Mammary epithelial cell (primary cell): ENCODE measurements at places on chromosomes 13 and 19. TPM values are rescaled to one million over a fixed set of nuclear protein-coding genes. Genes with fewer than 3 reads are reported as not detected.
A peak's percentile ranks its signal among the peaks of the same experiment; 100 is the strongest.

The ZIC2 gene
- total RNA-seq = 2.6 and 3.0 TPM in 2 replicates

The SERTAD3 gene
- total RNA-seq = 34.3 TPM

The RCBTB2 gene
- total RNA-seq = 12.0 TPM

The LILRA1 gene
- total RNA-seq = not detected

The KCNRG gene
- 1.7 TPM for total RNA-seq

The ZNF667 gene
- total RNA-seq = 8.1 and 11.8 TPM in 2 replicates

The GPR4 gene
- not detected in 2 replicates for total RNA-seq

GRCh38 chr19:51480590-51480989 lies 2.3 kb downstream of the CEACAM18 start:
- DNase-seq = no peak

DNA sequence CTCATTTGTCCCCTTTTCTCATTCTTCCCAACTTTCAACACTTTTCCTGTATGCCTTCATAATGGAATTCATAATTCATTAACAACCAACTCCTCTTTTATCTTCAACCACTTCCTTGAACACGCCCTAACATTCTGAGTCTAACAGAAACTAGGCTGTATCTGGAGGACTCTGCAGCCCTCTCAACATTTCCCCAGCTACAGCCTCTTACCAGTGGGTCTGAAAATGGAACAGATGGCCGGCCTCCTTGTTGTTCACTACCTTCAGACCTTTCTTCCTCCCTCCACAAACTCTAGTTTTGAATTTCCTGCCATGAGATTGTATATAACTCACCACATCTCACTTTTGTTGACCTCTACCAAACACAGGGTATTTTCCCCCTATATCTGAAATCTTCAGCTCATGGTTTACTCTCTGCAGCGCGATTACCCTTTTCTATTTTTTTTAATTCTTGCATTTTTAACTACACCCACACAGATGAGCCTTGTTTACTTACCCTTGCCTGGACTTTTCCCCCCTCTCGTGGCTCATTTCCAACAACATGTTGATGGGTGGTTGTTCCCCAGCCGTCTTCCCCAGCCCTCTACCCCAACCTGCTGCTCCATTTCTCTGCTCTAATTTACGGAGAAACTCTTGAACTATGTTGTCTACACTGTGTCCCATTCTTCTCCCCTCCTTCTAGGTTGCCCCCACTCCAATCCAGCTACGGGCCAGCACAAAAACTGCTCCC lies 846 bp downstream of the ZNF790 start:
- peak; percentile 1 for DNase-seq

DNA sequence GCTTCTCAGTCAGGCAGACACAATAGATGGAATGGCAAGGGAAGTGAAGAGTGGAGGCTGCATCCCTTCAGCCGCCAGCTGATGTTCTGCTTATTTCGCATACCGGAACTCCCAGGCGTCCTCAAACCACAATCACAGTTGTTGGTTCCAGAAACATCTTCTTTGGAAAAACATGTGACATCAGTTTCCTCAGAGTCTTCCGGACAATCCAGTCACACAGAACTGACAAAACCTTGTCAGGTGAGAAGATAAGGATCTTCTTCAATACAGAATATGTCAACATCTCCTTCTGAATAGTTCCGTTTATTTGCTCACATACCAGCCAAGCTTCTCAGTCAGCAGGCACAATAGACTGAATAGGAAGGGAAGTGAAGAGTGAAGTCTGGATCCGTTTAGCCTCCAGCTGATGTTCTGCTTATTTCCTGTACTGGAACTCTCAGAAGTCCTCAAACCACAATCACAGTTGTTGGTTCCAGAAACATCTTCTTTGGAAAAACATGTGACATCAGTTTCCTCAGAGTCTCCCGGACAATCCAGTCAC lies 45.1 kb upstream of the CEACAM21 start:
- DNase-seq = no peak

GRCh38 chr19:29591670-29592069 lies 14.4 kb upstream of the POP4 start:
- DNase-seq = no peak

GRCh38 chr13:27201661-27202060 lies 30.1 kb upstream of the USP12 start:
- no peak for DNase-seq

- no peak for DNase-seq
Observed at GRCh38 chr13:47672245-47673008, 328.6 kb downstream of the SUCLA2 start.

DNA sequence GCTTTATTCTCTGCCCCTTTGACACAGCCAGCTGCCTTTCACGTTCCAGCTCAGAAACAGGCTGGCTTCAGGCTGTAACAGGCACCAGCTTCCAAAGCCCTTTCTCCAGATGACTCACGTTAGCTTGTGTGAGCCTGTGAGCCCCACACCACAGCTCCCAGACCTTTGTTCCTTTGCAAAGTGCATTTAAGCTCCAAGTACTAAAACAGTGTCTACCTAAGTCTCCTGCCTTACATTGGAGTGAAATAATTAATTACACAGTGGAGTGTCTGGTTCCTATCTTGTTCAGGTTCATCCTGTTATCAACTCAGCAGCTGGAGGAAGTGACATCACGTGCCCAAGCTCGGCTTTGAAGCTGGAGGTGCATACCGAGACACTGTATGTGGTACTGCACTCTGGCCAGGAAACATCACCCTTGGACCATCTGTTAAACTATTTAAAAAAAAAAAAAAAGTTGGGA lies 475.8 kb downstream of the FOXO1 start:
- DNase-seq = peak; percentile 93

- peak; percentile 86 for DNase-seq
Observed at GRCh38 chr19:15837221-15837731, 21.8 kb upstream of the OR10H1 start.

GRCh38 chr13:52695856-52696255 lies 43.2 kb downstream of the SUGT1 start:
- peak; percentile 66 for DNase-seq

DNA sequence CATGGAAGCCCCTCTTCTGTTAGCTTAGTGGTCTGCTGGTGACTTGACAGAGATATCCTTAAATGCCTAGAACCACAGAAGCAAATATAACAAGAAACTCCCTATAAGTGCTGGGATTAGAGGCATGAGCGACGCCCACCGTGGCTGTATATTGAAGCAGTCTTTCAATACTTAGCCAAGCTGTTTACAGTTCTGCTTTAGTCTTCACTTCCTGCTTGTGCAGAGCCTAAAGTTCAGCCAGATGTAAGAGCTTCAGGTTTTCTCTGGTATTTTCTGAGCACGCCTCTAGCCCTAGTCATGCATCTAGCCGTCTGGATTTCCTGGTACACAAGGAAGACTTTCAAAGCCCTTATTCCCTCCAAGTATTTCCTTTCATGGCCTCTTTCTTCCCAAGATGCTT lies 28.5 kb downstream of the TRPM4 start:
- DNase-seq = no peak

DNA sequence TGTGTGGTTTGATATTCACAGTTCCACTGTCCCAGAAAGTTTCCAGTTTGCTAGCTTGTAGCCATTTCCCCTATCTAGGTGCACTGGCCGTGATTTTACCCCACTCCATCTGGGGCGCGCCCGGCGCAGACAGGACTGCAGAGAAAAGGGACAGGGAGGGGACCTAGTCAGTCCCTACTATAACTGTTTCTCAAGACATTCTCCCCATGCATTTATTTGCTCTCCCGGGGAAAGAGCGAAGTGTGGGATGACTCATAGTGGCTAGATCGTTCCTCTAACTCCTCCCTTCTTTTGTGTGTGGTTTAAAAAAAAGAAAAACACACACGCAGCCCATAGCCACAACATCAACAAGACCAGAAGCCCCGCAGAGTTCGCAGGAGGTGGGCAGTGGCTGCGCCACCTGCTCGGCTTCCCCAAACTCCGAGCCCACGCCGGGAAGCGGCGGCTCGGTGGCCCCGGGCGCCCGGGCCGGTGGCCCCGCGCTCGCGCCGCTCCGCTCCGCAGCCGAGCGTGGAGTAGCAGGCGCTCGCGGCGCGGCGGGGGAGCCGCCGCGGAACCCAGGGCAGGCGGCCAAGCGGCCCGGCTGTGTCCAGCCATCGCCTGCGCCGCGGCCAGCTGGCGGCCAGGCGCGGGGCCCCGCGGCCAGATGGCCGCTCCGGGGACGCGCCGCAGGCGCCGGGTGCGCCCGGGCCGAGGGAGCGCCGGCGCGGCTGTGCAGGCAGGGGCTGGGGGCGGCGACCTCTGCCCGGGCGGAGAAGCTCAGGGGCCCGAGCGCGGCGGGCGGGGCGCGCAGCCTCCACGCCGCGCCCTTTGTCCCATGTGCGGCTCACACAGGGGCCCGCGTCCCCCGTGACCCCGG lies 653 bp downstream of the TMTC4 start:
- DNase-seq = peak; percentile 69

DNA sequence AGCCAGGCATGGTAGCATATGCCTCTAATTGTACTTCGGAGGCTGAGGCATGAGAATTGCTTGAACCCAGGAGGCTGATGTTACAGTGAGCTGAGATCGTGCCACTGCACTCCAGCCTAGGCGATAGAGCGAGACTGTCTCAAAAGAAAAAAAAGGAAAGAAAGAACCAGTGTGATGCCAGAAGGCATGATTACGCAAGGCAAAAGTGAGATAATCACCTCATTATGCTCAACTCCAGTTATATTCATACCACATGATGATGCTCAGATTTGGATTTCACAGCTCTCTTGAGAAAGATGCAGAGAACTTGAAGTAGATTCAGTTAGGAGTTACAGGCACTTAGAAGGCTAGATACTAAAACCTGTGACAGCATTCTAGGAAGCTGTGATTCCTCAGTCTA lies 21.8 kb downstream of the RCBTB1 start:
- DNase-seq = peak; percentile 50

DNA sequence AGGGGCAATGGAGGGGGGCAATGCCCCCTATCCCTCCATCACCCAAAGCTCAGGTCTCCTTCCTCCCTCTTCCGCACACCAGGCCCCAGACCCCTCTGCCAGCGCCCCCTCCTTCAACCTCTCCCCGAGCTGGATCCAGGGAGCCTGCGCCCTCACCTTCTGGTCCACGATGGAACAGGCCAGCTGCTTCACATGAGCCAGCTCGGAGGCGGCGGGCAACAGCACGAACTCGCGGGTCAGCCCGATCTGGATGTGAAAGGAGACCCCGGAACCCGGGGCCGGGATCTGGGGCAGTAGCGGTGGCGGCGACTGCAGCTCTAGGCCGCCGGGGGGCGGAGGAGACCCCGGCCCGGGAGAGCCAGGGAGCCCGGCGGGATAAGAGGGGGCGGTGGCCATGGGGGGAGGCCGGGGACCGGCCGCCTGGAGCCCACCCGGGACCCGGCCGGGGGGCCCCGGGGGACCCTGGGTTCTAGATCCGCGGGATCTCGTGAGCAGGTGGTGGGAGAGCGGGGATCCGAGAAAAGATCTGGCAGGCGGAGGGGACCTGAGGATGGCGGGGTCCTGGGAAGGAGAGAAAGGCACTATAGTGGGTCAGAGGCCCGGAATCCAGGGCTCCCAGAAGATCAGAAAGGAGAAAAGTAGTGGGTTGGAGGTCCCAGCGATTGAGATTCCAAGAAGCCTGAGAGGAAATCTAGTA lies 791 bp downstream of the PRKD2 start:
- DNase-seq = no peak

GRCh38 chr19:35178701-35179100 lies 24.2 kb downstream of the FXYD5 start:
- no peak for DNase-seq

DNA sequence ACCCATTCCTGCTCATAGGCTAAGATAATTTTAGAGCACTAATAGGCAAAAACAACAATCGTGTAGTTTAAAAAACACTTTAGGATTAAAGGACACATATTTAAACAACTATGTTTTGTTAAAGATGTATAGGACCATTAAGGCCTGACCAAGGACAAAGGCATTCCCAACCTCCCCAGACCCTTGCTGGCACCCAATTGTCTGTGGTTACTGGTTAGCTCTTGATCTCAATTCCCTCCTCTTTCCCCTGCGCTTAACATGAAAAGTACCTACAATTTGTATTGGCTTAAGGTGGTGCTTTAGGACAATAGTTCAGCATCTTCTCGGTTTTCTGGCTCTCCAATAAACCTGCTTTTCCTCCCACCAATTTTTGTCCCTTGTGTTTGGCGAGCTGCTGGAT lies 51.0 kb downstream of the TEX26 start:
- DNase-seq = no peak

DNA sequence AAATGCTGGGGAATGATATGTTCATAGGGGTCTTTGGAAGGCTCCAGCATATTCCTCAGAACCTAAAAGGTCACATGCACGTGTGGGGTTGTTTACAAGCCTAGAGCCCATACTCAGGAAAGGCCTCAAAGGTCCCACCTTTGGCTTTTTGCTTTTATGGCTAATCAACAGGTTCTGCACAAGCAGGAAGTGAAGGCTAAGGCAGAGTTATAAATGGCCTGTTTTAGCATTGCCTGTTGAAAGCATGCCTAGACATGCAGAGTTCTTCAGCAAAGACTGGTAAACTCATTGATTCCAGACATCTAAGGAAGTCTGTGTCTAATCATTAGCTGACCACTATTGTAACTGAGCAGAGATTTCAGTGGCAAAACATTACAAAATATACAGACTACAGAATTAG lies 198.3 kb downstream of the KCNRG start:
- peak; percentile 36 for DNase-seq

DNA sequence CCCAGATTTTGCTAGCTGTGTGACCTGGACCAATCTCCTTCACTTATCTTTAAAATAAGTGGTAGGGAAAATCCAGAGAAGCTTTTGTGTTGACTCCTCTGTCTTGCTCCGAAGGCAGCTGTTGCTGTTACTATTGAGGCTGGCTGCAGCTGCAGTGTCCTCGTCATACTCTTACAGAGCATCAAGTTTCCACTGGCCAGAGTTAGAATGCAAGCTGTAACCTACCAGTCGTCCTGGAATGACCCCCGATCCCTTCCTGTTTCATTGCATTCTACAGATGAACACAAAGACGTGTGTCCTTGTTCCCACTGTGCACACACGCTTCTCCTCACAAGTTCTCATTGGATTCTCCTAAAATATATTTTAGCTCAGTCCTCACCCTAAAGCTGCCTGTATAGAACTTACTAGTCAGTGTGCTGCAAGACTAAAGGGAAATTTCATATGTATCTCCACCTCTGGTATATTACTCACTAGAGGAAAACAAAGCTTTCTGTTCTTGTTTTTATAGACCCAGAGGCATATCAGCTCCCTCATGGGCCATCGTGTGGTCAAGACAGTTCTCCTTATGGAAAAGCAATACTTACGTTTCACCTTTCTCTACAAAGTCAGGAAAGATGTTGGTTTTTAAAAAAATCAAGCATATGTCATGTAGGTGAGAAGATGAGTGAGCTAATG lies 589.8 kb downstream of the LMO7 start:
- no peak for DNase-seq

GRCh38 chr13:92833071-92833470 lies 393.5 kb upstream of the GPC6 start:
- DNase-seq = no peak

GRCh38 chr19:56594783-56595547 lies at the start of gene ZNF71:
Gene ZNF71 (plus strand): TSS chr19:56595302. CDS start chr19:56601559, 6,257 bp downstream.
- DNase-seq = peak; percentile 83

GRCh38 chr13:102277286-102277685 lies 124.6 kb downstream of the FGF14 start:
- no peak for DNase-seq

DNA sequence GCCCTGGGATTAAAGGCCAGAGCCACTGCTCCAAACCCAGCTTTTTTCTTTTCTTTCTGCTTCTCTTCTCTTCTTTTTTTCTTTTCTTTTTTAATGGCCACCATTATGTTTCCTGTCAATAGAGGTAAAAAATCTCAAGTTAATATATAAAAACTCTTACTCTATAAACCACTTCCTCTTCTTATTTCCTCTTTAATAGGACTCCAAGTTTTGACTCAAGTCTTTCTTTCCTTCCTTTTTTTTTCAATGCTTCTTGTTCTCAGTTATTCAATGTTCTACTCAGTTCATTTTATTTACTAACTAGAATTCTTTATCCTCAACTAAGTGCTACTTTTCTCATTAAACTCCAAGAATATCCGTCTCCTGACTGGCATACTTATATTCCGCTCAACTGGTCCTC lies 27.1 kb upstream of the MYCBP2 start:
- no peak for DNase-seq
